ENCODE measurements at places on chromosomes 7 and 10.

DNA sequence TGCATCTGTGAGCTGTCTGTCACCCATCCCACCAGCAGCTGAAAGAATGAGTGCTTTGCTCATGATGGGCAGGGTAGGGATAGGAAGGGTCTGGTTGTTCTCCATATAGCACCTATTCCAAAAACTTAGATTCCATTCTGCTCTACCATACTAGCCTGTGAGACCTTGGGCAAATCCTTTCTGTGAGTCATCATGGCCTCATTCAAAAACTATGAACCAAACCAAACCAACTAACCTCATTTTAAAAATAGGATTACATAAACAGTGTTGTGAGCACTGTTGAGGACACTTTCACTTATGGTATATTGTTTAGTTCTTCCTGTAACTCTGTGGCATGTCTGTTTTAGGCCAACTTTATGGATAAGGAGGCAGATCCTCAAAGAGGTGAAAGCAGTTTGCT lies 30.9 kb upstream of the STEAP4 start:
- DNase-seq: no peak

DNA sequence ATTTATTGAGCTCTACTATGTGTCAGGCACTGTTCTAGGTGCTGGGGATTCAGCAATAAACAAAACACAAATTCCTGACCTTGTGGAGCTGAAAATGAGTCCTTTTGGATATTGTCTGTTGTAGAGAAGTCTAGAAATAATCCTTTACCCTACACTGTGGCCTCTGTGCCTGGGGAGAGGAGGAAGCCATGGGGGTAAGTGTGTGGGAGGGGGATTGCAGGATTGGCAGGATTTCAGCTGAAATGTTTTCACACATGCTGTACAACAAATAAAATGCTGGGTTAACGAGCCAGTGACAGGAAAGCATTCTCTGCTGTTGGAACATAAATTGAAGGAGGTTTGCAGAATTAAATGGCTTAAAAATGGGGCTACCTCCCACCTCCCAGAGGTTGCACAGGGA lies 189.4 kb downstream of the FANK1 start:
- no peak for DNase-seq

- no peak for DNase-seq
Measured at GRCh38 chr7:1886361-1887064, 216.4 kb downstream of the ELFN1 start.

DNA sequence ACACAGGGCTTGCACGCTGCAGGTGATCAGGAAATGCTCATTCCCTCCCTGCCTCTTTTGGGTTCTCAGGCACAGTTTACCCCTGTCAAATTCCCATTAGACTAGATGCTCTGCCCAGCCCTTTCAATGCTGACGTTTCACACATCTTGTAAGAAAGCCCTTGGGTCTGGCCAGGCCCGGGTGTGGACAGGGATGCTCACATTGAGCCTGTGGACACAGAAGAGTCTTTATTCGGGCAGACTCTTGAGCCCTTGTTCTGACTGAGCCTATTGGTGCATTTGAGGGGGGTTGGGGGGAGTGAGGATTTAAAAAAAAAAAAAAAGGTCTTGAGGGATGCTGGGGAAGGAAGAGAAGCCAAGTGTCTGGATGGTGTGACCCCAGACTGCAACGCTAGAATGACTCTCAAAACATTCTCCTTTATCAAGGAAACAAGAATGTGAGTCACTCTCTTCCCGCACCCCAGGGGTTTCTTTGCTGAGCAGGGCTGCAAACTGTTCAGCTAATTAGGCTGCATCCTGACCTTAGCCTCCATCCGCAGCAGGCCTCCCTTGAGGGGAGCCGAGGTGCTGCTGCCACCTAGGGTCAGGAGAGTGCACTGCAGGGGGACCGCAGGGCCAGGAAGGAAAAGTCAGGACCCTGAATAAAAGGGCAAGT lies 53.6 kb upstream of the TMEM72 start:
- DNase-seq: no peak

DNA sequence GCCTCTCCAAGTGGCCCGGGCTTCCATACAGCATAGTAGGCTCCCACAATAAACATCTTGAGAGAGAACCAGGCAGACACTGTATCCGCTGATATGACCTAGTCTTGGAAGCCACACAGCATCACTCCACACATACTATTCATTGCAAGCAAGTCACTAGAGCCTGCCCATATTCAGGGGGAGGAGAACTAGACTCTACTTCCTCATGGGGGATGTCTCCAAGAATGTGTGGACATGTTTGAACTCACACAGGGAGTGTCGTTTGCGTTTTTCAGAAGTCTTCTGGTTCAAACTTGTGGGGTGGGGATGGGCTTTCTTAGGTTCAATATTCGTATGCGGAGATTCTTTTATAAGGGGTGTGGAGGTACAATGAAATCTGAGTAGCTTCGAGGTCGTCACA lies 232.6 kb upstream of the HABP2 start:
- no peak for DNase-seq

DNA sequence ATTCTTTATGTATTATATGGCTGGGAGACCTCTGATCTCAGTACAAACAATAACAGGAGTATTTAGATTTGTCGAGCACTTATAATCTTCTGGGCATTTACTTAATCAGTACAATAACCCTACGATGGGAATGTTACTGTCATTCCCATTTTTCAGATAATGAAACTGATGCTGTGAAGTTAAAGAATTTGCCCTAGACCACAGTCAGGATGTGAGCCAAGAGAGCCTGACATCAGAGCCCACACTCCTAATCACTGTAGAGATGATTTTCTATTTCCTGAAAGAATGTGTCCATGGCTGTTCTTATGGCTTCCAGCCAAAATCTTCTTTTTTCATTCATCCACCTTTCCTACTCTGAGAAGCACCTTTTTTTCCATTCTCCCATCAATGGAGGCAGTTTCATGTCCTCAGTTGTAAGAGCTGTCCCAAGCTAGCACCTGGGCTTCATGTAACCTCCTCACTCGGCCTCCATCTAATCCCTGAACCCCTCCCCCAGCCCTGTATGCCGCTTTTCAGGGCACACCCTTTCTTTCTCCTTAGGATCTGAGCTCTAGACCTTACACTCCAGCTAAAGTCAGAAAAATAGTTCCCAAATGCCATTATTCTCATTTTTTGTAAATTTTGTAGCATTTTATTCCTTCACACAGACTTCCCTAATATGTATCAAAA lies 12.2 kb upstream of the CAV1 start:
- DNase-seq: no peak

GRCh38 chr10:78579995-78580394 lies 488.8 kb upstream of the ZMIZ1 start:
- DNase-seq: peak; percentile 13

DNA sequence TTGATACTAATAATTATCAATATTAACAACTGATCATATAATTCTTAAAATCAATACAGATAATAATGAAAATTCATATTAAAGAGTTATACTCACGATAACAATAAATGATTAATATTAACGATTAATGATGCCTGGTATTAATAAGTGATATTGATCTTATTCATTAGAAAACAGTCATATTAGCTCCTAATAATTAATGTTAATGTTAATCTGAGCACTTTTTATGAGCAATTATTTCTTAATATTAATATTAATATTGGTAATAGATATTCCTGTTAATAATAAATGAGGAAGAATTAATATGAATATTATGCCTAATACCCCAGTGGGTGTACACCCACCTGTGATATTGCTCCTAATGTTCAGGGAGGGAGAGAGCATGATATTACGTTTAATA lies 23.6 kb downstream of the MEIG1 start:
- DNase-seq: no peak

DNA sequence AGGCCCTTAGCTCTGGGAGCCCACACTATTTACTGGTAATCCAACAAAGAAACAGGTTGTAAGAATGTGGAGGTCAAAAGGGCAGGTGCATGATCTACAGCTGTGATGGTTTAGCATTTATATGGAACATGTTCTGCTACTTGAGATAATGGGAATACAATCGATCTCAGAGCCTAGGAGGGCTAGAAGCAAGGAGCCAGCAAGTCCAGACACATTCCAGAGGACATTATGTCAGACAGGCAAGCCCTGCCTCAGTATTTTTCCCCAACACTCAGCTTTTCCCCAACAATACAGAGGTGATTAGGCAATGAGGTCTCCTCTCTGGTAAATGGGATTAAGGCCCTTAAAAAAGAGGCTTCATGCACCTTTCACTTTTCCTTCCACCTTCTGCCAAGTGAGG lies 21.4 kb upstream of the GNAT3 start:
- no peak for DNase-seq

GRCh38 chr10:42783181-42783549 lies 570 bp downstream of the BMS1 start:
- no peak for DNase-seq

- DNase-seq: no peak
Measured at GRCh38 chr10:76403912-76404311, 972.5 kb downstream of the LRMDA start.

DNA sequence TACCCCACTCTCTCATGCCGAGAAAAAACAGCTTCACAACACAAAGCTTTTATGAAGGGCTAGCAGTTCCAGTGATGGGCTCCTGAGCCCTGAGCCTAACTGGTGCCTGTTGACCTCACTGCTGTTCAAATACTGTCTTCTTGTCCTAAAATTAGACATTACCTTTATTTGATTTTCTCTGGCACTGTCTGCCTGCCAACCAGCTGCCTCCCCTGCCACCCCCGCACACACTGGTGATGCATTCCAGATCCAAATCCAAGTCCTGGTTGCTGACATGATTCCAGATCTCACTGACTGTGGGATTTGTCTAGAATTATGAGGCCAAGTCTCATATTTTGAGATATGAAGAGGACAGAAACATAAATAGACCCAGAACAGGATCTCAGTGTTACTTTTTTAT lies 816.2 kb downstream of the NRG3 start:
- DNase-seq: no peak

GRCh38 chr10:31073996-31074721 lies 42.5 kb upstream of the ZNF438 start:
- no peak for DNase-seq

GRCh38 chr10:44993226-44993921 lies 7.3 kb upstream of the ZNF22 start:
- no peak for DNase-seq

DNA sequence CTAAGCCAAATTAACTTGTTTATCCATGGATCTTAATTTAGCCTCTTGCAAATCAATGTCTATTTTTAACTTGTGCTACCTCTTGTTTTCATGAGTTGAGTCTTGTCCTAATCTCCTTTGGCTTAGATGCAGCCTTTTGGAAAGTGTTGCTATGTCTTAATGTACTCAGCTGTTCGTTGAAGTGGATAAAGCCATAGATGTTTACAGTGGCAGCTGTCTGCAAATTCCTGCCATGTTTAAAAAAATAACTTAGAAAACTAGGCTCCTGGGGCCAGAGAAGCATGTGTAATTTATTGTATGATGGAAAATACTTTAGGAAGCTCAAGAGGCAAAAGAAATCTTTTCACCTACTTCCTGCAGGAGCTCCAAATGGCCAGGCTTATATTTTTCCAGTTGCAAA lies 253.1 kb upstream of the RHOBTB1 start:
- DNase-seq: no peak

GRCh38 chr7:15853832-15854470 lies 167.5 kb upstream of the MEOX2 start:
- DNase-seq: no peak

GRCh38 chr7:100190048-100190711 lies 12.5 kb downstream of the STAG3 start:
- DNase-seq: no peak

- no peak for DNase-seq
Measured at GRCh38 chr10:5659702-5660528, 6.5 kb downstream of the ASB13 start.

GRCh38 chr7:128874140-128875031 lies 11.7 kb downstream of the ATP6V1F start:
- no peak for DNase-seq

DNA sequence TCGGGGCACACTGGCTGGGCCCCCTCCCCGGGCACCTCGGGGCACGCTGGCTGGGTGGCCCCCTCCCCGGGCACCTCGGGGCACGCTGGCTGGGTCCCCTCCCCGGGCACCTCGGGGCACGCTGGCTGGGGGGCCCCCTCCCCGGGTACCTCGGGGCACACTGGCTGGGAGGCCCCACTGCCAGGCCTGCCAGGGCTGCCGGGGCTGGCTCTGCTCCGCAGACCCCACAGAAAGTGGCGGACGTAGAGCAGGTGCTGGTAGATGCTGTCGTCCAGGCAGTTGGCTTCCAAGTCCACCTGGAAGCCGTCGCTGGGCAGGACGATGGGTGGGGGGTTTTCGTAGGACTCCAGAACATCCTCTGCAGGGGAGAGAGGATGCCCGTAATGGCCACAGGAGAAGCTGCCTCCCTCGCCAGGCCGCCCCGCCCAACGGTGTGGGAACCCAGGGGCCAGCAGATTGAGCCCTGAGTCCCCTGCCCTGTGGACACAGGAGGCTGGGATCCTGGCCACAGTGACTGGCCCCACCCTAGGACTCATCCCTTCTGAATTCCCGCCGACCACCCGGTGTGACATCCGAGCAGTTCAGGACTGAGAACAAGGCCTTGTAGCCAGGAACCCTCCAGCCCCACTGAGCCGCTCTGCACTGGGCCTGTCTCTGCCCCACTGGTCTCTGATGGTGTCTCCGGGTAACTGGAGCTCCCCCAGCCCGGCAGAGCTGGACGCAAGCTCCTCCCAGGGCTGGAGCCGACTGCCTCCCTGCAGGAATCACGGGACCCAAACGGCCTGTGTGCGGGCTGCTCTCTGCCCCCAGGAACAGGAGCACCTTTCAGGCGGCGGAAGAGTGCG lies 28.2 kb downstream of the AP5Z1 start:
- no peak for DNase-seq

DNA sequence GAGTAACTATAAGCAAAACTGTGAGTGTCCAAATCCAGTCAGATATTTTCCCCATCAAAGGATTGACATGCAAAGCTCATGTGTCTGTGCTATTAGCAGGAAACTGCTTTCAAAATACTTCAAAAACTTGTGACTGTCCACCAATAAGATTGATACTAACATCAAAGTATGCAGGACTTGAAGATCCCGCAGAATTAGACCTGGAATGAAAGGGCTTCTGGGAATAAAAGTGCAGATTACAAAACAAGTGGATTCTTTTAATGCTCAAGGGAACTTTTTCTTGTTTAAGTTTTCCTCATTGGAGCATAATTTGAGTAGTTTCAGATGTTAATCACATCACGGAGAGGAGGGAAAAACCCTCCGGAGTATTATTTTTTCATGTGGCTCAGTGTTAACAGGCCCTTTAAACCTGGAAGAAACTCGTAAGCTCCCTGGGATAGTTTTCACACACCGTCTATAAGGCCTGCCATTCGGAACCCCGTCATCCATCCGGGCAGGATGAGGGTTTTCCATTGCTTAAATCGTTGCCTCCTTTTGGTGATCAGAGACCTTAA lies 33.9 kb upstream of the MKX start:
- no peak for DNase-seq

DNA sequence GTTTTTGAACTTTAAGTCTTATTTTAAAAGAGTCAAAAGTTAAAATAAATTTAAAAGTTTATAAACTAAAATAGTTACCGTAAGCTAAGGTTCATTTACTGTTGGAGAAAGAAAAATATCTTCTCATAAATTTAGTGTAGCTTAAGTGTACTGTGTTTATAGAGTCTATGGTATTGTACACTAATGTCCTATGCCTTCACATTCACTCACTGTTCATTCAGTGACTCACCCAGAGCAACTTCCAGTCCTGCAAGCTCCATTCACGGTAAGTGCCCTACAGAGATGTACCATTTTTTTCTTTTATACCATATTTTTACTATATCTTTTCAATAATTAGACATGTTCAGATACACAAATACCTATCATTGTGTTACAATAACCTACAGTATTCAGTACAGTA lies 97.6 kb downstream of the PTN start:
- no peak for DNase-seq

- no peak for DNase-seq
Measured at GRCh38 chr10:105658696-105659095, 1017.6 kb downstream of the SORCS3 start.

GRCh38 chr7:94368371-94368791 lies 26.3 kb upstream of the COL1A2 start:
- no peak for DNase-seq

Data from NCI-H187 treated with DMSO at 0.1 percent for 48 hours (cell line).